ENCODE measurements at places on chromosomes 4 and X.

GRCh38 chr4:30443289-30443688, 276.9 kb upstream of the PCDH7 start:
- DNase-seq: no peak

- no peak for DNase-seq
These were observed 15.4 kb downstream of the SMIM10 start for GRCh38 chrX:135006187-135006586.

- DNase-seq: no peak
These were observed 412.1 kb upstream of the RASGEF1B start for GRCh38 chr4:81883530-81884450.

DNA sequence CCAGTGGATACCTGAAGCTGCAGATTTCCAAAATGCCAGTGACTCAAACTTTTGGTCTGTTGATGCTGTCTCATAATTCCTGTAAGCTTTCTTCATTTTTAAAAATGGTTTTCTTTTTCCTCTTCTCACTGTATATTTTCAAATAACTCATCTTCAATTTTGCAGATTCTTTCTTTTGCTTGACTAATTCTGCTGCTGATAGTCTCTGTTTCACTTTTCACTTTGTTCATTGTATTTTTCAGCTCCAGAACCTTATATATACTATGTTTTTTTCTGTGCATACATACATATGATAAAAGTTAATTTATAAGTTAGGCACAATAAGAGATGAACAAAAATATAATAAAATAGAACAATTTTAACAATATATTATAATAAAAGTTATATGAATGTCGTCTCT, 237.7 kb upstream of the GPRIN3 start:
- DNase-seq: no peak

- no peak for DNase-seq
These were observed 67.4 kb downstream of the RASGEF1B start for GRCh38 chr4:81404294-81404693.

DNA sequence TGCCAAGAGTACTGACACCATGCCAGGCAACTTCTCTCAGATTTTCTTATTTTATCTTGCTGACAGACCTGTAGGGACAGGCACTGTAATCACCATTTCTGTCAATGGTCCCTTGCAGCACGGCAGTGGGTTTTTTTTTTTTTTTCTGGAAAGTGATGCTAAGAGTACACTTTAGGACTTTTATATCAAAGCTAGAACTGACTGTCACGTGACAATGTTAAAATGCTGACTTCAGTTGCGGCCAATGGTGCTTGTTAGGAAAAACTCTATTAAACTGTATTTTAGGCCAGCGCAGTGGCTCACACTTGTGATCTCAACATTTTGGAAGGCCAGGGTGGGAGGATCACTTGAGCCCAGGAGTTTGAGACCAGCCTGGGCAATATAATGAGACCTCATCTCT, 12.3 kb upstream of the SCOC start:
- DNase-seq: no peak

- DNase-seq: no peak
These were observed 466.1 kb downstream of the C4orf33 start for GRCh38 chr4:129561886-129562671.

DNA sequence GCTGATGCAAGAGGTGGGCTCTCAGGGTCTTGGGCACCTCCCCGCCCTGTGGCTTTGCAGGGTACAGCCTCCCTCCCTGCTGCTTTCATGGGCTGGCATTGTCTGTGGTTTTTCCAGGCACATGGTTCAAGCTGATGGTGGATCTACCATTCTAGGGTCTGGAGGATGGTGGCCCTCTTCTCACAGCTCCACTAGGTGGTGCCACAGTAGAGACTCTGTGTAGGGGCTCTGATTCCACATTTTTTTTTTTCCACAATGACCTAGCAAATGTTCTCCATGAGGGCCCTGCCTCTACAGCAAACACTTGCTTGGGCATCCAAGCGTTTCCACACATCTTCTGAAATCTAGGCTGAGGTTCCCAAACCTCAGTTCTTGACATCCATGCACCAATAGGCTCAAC, 657.9 kb upstream of the CT83 start:
- no peak for DNase-seq

- DNase-seq: no peak
These were observed 10.4 kb upstream of the SCOC start for GRCh38 chr4:140363051-140363450.

GRCh38 chr4:8177552-8177951, 18.9 kb upstream of the ABLIM2 start:
- DNase-seq: no peak

DNA sequence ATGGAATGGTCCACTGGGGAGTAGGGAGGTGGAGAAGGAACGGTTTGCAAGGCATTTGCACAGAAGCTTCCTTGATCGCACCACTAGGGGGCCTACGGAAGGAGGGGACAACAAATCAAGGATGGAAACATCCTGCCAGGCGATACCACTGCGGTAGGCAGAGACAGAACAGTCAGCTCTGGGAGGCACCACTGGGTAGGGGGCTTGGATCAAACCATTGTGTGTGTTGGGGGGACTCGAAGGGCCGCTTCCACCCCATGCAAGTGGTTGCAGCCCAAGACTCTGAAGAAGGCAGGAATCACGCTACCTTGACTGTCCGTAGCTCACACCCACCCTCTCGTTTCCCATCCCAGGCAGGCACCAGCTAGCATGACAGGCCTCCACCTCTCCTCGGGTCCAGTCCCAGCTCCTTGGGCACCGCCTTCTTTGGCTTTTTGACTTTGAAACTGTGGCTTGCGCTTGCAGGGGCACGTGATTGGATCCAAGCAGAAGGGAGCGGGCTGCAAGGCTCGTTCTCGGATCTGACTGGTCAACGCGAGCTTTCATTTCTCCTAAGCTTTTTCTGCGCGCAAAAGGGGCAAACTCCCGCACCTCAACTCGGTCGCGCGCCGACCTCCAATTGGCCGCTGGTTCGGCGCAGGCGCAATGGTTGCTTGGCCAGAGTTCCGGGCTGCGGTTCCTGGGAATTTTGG, 28.4 kb downstream of the GAGE1 start:
- no peak for DNase-seq

- DNase-seq: no peak
These were observed 62.9 kb downstream of the TMPRSS11D start for GRCh38 chr4:67820903-67821302.

- DNase-seq: no peak
These were observed 1.3 kb downstream of the PTPN13 start for GRCh38 chr4:86595426-86595805.

- no peak for DNase-seq
These were observed 101.8 kb upstream of the VCX2 start for GRCh38 chrX:8272821-8273220.

- DNase-seq: no peak
These were observed 953.4 kb upstream of the NDST4 start for GRCh38 chr4:116066711-116067245.

DNA sequence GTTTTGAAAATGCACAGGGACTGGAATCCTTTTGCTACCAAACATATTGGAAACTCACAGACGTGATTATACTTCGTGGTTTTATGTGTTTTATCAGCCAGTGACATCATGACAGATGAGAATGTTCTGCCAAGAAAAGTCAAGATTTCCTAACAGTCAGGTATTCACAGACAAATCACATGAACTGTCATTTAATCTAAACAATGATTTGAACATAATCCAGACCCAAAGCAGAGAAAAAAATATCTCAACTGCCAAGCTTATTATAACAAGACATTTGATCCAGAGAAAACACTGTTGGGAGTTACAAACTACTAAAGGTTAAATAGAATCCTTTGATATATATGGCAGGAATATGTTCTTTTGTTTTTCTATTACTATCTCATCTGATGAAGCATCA, 635.9 kb upstream of the FRG1 start:
- DNase-seq: no peak

GRCh38 chr4:44563496-44563895, 87.9 kb downstream of the YIPF7 start:
- no peak for DNase-seq

DNA sequence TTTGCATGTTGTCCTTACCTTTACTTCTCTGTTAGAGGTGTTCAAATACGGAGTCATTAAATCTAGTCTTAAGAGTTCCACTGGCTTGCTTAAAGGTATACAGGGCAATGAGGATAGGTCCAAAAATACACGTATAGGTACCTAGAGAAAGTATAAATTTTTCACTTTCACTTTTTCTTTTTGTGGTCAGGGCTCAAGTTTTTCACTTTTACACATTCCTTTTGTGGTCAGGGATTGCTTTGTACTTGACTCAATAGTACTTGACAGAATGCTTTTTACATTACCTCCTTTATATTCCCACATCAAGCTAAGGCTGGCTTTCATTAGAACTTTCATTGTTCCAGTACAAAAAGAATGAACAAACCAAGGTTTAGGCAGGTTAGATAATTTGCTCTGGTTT, 21.7 kb downstream of the TMEM184C start:
- no peak for DNase-seq
